ENCODE measurements at places on chromosomes 2 and 18.

DNA sequence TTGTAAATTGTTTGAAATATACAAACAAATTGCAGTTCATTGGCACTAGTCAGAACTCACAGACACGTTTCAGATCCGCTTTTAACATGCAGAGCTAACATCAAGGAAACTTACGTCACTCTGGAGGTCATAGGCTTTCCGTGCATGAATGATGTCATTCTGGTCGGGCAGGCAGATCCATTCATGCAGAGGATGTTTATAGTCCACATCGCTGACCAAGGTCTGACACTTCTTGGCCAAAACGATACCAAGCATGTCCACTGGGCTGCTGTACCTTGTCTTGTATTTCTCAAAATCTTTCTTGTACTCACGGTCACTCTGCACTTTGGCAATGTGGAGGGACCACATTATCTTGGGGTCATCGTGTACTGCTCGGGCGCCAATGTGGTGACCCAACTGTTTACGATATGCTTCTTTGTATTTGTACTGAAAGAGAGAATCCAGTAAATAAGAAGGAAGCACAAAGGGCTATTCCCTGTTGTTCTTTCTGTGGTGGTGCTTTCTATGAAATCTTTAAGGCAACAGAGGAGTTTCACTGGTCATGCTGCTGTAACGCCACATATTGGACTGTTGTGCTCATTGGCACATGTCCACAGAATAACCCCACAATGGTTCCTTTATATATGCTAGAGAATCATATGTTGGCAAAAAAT lies 114.8 kb downstream of the NEB start:
- no peak for DNase-seq

- no peak for DNase-seq
Measured at GRCh38 chr2:85936421-85937068, 47.8 kb upstream of the ST3GAL5 start.

GRCh38 chr2:237310515-237311114 lies 103.3 kb downstream of the COL6A3 start:
- no peak for DNase-seq

DNA sequence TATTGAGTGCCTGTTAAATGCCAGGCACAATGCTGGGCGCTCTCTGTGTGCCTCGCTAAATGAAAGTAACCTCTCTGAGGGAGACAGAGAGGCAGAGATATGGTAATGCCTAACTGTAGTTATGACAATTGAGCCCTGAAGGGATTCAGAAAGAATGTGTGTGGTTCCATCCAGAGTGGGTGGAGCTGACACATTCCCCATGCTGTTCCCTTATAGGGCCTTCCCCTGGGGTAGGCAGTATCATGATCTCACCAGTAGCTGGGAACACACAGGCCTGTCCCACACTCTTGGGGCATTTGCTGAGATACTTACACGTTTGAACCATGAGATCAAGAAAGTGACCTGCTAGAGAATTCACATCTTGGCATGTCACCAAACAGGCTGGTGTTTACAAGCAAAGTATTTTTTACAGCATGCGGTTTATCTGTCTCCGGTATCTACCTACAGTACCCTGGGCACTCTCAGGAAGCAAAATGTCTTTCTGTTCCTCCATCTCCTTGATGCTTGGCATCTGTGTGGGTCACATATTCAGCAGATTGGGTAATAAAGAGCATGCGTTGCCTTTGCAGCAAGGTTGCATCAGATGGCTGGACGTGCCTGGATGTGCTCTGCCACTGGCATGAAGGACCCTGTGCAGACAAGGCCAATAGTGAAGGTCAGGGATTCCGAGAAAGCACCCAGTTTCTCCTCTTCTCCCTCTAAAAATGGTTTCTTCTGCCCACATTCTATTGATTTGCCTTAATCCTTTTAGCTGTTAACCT lies 9.4 kb downstream of the CTIF start:
- no peak for DNase-seq

- DNase-seq: no peak
Measured at GRCh38 chr18:9608298-9608697, 6.1 kb downstream of the PPP4R1 start.

GRCh38 chr2:230909841-230910545 lies 15.0 kb downstream of the GPR55 start:
- DNase-seq: no peak

GRCh38 chr18:48430150-48430549 lies 21.0 kb upstream of the ZBTB7C start:
- DNase-seq: no peak

DNA sequence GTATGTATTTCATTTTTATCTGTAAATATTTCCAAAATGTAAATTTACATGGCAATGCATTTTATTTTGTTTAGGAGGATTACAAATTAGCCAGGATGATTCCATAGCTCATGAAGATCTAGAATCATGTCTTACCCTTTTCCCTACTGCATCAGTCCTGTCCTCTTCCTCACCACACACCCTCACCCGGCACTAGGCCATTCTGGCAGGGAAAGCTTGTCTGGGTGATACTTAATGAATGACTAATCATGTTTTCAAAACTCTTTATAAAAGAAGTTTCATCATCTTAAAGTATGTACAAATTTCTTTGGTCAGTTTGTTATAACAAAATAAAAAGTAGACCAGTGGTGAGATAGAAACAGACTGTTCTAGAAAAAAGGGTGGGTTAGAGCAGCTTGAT lies 283.3 kb upstream of the VWC2L start:
- no peak for DNase-seq

- DNase-seq: no peak
Measured at GRCh38 chr2:111990375-111990774, 64.7 kb upstream of the TMEM87B start.

DNA sequence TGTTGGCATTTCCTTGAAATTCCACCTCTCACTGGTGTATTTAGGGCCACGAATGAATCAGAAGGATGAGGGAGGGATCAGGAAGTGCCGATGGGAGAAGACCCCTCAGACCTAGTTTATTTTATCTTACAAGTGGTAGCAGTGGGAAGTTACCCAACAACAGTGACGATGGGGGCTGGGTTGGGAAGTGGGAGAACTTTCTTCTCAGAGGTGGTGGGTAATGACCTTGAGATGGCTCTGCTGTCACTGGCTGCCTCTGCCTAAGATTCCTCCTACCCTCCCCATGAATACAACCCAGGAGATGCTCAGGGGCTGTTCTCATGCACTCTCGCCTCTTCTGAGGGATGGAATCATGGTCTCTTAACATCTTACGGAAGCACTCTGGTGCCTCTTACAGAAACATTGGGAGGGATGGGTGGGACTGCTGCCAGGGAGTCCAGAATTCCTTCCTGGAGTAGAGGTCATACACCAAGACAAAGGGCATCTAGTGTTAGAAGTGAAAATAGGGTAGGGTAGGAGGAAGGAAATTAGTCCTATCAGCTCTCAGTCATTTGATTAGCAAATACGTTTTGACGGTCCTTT lies 58.5 kb upstream of the TXNDC2 start:
- no peak for DNase-seq

GRCh38 chr2:115584507-115584906 lies 1142.1 kb downstream of the DPP10 start:
- DNase-seq: no peak

DNA sequence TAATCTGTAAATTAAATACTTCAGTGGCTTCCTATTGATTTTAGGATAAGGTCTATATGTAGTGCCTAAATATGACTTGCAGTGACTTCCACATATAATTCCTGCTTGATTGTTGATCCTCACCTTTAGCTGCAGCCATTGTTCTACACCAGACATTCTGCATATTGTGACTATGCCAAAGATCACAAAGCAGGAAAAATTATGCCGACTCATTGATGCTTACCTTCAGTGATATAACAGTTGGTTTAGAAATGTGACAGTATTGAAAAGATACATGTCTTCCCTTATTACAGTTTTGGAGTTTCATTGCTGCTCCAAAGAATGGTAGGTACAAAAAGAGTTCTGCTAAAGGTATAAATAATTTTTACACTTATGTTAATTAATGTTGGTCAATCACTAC lies 12.3 kb upstream of the SPAG16 start:
- DNase-seq: no peak

DNA sequence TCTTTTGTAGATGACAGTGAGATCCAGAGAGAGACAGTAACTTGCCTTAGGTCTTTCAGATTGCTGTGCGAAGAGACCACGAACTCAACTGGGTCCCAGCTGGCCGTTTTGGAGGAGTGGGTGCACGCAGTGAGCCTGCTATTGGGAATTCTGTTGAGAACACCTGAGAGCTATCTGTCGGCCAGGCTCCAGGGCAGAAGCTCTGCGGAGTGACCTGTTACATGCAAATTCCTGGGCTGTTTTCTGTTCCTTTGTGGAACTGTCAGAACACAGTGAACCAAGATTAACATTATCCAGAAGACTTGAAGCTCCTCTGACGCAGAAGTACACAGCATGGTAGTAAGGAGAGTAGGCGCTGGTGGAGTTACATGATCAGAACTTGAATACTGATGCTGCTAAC lies 99.5 kb upstream of the LMAN1 start:
- DNase-seq: no peak

DNA sequence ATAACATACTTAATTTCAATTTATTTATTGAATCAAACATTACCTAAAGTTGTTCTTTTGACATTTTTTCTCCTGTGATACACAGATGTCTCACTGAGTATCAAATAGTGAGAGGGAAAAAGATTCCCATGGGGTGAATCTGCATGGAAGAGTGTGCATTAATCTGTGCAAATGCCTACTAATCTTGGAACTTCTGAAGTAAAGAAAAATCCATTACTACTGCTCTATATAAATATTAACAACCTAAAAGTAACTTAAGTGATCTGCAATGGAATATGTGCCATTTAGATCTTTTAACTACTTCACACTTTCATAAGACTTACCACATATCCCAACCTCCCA lies 125.5 kb downstream of the PLCL1 start:
- no peak for DNase-seq

- DNase-seq: peak; percentile 76
Measured at GRCh38 chr2:190468814-190469569, 60.8 kb downstream of the MFSD6 start.

DNA sequence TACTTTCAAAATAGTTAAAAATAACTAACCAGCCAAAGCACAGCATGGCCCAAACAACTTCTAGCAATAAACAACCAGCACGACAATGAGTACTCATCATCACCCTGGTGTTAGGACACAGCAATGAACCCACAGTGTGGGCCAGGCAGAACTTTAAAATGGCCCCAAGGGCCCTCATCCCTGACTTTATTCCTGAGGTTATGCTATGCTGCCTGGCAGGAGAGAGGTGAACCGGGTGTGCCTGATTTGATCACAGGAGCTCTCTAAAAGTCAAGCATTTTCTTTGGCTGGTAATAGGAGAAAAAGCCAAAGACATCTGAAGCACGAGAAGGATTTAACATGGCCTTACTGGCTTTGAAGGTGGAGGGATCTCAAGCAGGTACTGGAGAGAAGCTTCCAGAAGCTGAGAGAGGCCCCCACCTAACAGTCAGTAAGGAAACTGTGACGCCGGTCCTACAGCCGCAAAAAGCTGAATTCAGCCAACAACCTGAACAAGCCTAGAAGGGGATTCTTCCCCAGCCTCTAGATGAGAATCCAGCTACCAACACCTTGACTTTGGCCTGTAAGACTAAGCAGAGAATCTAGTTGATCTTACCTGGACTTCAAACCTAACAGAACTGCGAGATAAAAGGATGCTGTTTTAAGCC lies 115.4 kb downstream of the DDX1 start:
- DNase-seq: no peak

DNA sequence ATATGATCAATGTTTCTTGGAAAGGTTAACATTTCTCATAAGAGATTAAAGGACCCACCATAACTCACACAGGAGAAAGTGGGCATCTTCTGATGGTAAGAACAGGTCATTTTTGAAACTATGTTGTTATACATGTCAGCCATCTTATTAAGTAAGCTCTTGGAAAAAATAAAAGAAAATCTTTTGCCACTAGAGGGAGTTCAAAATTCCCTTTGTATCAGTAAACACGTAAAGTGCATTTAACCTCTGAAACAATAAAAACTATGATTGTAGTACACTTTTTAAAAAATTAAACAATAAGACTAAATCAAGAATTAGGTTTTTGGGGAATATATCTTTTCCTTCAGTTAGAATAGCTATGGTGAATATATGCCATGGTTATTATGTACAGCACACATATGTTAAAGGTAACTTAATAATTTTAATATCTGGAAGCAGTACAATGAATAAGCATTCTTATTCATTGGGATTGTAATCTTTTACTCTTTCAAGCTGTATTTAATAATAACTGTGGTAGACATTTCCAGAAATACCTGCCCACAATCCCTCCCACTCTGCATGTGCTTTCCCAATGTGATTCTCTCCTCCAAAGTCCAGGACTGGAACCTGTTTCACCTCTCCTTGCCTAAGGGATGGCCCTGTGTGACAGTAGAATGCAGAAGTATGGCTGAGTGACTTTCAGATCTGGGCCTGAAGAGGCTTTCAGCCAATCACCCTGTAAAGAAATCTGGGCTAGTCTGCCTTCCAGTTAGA lies 64.2 kb downstream of the RBMS1 start:
- no peak for DNase-seq

- no peak for DNase-seq
Measured at GRCh38 chr2:76197428-76197827, 486.7 kb upstream of the GCFC2 start.

GRCh38 chr2:132747046-132747445 lies 77.0 kb upstream of the LYPD1 start:
- DNase-seq: no peak

DNA sequence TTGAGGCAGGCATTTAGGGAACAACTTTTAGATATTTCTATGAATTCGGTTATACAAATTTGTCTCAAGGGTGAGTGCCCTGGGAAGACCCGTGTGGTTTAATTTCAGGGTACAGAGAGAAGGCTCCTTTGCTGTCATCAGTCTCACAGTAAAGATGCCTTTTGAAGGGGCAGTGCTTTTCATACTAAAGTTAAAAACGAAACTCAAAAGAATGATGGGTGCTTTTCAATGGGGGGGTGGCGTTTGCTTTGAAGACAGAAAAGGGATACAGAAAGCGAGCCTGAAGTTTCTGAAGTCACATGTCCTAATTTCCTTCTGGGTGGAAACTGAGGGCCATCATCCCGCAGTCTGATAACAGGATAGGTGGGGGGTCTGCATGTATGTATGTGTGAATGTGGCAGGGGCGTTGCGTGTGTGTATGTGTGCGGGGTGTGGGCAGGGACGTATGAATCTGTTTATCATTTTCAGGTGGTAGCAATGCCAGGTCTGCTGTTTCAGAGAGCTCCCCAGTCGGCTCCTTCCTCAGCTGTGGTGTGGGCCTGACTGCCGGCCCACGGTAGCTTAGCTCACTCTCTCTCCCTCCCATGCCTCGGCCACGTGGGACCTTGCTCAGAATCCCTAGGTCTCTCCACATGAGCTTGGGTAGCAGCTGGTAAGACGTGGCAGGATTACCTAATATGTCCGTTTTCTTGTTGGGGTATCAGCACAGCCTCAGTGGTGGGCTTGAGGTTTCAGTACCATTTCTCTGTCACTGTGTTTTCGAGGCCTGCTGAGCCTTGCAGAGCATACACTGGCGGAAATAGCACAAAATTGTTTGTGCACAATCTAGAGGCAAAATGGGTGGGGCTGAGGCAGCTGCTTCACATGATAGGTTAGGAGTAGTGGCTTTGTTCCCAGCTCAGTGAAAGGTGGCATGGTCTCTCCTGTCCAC lies 32.7 kb downstream of the ARHGAP25 start:
- DNase-seq: no peak

- no peak for DNase-seq
Measured at GRCh38 chr2:203800783-203801182, 66.8 kb upstream of the CTLA4 start.

All from HS-27A (cell line).